Purkinje cell (primary cell): ENCODE measurements at places on chromosomes 16 and 17. TPM values are rescaled to one million over a fixed set of nuclear protein-coding genes. Genes with fewer than 3 reads are reported as not detected.

The CIITA gene
- polyA plus RNA-seq: 0.03 and 0.38 TPM in 2 replicates

The PLD6 gene
- 5.0 and 6.9 TPM in 2 replicates for polyA plus RNA-seq

The GRIN2C gene
- 0.59 and 0.74 TPM in 2 replicates for polyA plus RNA-seq

The KRTAP4-9 gene
- polyA plus RNA-seq: not detected in 2 replicates

The STAT5B gene
- 0.52 and 2.0 TPM in 2 replicates for polyA plus RNA-seq

The PRR35 gene
- polyA plus RNA-seq: not detected in 2 replicates

The SMIM22 gene
- not detected in 2 replicates for polyA plus RNA-seq

The NPIPB6 gene
- polyA plus RNA-seq: 1.0 TPM in 1 of 2 replicates, not detected in the other

The KRTAP1-1 gene
- 0.28 TPM in 1 of 2 replicates, not detected in the other for polyA plus RNA-seq

The CD300LG gene
- not detected in 2 replicates for polyA plus RNA-seq

The SRL gene
- not detected in 2 replicates for polyA plus RNA-seq

The TIGD7 gene
- polyA plus RNA-seq: 4.2 and 4.3 TPM in 2 replicates

The TPSG1 gene
- not detected in 2 replicates for polyA plus RNA-seq

The RPA1 gene
- 29.7 and 35.8 TPM in 2 replicates for polyA plus RNA-seq

The MYH11 gene
- not detected in 2 replicates for polyA plus RNA-seq

The KRTAP16-1 gene
- not detected in 2 replicates for polyA plus RNA-seq

The CSF3 gene
- polyA plus RNA-seq: not detected in 2 replicates
